Fibroblast of skin of scalp (primary cell): ENCODE measurements at places on chromosomes 5 and 9.

DNA sequence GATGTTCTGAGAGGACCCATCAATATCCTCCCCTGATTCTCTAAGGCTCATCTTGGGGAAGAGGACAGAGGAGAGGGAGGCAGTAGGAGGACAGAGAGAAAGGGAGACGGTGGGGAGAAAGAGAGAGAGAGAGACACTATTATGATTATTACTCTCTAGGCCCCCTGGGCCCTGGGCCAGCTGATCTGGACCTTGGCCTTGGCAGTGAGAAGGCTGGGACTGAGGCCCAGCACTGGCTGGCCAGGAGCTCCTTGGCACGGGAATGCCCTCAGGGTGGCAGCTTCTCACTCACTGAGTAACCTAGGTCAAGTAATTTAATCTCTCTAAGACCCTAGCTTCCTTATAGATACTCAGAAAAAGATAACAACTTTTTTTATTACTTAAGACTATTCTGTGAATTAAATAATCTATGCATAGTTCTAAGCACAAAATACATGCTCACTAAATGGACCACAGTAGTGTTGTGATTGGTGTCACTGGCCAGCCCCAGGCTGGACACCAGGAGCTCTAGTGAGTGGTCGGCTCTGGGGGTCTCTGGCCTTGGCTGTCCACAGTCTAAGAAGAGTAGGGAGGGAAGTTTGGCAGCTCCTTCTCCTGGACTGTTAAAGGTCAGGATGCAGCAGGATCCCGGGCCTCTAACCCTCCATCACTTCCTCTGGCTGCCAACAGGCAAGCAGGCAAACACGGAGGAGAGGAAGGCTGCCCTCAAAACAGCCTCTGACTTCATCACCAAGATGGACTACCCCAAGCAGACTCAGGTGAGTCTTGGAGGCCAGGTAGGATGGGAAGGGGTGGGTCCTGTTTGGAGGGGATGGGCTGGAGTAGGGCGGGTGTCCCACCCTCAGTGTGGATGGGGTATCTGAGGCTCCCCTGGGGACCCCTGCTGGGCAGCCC, 50.0 kb downstream of the GSN start:
- no peak for DNase-seq

GRCh38 chr9:91855196-91855595, 94.8 kb downstream of the ROR2 start:
- DNase-seq: no peak

- DNase-seq: no peak
Observed at GRCh38 chr9:91240596-91241165, 121.0 kb downstream of the AUH start.

DNA sequence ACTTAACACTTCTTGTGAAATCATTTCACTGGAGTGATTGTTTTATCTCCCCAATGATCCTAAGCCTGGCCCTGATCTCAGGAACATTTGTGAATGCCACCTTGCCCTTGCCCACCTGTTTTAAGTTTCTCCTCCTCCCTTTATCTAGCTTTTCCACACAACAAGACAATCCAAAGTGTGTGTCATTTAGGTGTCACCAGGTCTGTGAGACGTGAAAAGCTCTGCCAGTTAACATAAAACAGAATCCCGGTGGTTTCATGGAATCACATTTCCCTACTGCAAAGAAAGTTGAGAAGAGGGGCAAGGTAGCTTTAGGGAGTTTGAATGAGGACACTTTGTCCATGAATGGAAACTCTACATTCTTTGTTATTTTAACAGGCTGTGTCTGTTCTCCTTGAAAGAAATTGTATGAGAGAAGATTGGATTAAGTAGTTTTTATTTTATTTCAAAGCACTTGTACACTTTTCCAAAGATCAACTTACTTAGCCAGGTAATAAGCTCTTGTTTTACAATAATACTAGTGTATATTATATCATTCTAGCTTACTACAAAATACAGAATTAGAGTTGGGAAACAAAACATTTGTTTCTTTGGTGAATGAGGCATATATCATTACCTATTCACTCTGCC, 239.0 kb downstream of the ISL1 start:
- DNase-seq: no peak
